ENCODE measurements at places on chromosomes 11 and 22.

DNA sequence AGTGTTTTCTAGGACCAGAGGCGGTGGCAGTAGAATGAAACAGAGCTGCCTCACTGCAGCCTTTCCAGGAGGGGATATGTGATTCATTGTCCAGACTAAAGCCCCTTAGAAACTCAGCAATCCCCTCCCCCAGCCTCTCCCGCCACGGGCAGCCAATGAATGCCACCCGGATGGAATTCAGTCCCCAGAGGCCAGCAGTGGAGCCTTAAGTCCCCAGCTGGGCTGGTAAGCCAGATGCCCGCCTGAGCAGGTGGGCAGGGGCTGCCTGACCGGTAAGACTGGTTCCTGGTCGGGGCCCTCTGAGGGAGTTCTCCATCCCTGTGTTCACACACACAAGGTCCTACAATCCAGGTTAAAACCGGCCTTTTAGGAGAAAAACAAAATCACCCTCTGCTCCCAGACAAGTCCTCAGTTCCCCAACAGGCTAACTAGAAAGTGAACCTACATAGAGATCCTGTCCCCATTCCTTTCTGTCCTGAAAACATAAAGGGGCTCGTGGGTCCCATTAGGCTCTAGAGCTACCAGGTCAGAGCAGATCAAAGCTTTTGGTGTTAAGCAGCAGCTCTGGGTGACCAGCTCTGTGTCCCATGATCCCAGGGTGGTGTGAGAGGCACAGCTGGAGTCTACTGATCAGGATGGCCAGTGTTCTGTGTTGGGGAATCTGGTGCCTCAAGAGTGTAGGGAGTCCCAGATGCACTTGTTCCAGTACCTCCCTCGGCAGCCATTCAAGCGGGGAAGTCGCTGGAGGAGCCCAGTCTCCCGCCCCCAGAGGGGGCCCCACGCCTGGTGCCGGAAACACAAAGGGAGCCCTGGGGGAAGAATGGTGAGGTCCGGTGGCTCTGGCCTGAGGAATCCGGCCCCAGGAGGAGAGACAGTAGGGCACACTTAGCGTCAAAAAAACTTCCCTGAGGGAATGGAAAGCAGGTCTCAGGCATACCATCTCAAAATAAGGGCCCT, 2.6 kb downstream of the PATZ1 start:
- peak; percentile 83 for DNase-seq

DNA sequence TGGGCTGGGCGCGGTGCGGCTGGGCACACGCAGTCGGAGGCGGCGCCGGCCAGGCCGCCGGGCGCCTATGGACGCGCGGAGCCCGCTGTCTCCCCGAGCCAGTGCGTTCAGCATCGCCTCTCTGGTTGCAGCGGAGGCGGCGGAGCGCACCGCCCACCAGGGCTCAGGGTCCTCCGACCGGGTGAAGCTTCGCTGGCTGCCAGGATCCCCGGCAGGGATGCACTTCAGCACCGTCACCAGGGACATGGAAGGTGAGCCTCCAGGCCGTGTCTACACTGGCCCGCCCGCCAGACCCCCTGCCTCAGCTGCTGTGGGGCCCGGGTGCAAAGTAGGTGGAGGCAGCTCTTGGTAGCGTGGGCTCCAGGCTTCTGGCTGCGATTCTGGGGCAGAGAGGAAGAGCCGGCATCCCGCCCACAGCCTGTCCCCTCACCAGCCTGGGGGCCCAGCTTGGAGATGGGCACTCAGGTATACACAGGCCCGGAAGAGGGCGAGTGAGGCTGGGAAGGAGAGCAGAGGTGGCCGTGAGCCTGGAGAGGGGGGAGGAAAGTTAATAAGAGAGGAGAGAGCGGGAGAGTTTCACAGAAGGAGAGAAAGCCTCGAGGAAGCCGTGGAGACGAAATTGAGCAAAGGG, 1.0 kb upstream of the TBX1 start:
- no peak for DNase-seq

- no peak for DNase-seq
Observed at GRCh38 chr11:12735262-12735661, 61.0 kb downstream of the TEAD1 start.

DNA sequence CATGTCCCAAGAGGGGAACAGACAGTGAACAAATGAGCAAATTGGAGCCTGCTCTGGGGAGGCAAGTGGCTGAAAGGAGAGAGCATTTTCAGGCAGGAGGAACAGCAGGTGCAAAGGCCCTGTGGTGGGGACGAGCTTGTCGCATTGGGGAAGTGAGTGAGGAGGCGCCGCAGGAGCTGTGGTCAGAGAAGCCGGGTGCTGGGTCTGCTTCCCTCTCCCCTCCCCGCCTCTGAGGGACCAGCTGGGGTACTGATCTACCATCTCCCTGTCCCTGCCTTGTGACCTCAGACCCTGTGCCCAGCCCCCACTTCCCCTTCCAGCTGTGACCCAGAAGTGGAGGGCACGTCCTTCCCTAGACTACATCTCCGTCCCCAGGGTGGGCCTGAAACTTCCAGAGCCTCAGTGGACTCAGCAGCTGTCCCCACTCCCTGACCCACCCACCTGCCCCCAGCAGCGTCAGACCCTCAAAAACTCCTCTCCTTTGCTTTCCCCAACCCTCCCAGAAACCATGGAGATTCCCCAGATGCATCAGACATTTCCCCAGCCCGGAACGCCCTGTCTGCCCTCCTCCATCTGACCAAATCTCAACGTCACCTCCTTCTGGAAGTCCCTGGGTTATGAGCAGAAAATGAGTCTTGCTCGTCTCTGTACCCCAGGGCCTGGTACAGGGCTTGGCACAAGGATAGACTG, 19.7 kb upstream of the PDGFB start:
- no peak for DNase-seq

GRCh38 chr11:83521647-83522596, 235.8 kb upstream of the CCDC90B start:
- no peak for DNase-seq

- no peak for DNase-seq
Observed at GRCh38 chr11:86608251-86608799, 64.1 kb downstream of the ME3 start.

GRCh38 chr11:61195719-61196118, 7.6 kb upstream of the PGA3 start:
- DNase-seq: no peak

DNA sequence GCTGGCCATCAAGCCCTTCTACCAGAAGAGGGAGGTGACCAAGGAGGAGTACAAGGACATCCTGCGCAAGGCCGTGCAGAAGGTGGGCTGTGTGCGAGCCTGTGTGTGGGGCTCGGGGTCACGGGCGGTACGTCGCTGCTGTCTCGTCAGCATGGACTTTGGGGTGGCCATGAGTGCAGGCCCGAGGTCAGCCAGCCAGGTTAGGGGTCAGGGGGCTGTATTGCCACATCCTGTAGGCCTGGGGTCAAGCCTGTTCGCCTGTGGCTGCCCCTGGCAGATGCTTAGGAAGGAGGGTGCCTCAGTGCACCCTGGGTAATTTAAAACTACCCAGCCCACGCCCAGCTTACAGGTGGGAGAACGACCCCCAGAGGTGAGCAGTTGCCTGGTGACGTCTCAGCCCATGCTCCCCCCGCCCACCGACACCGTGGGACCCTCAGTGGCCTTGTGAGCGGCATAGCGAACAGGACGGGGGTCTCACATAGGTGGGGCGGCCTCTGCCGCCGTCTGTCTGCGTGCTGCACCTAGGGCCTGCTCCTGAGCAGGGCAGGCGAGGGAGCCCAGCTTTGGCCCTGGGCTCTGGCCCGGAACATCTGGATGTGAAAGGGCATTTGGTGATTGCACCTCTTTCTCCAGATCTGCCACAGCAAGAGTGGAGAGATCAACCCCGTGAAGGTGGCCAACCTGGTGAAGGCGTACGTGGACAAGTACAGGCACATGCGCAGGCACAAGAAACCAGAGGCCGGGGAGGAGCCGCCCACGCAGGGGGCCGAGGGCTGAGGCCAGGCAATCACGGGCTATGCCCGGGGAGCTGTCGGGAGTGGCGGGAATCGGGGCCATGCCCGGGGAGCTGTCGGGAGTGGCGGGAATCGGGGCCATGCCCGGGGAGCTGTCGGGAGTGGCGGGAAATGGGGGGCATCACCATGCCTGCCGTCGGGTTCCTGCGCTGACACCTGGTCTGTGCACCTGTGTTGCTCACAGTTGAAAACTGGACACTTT, 4.5 kb downstream of the IRF7 start:
- DNase-seq: no peak

DNA sequence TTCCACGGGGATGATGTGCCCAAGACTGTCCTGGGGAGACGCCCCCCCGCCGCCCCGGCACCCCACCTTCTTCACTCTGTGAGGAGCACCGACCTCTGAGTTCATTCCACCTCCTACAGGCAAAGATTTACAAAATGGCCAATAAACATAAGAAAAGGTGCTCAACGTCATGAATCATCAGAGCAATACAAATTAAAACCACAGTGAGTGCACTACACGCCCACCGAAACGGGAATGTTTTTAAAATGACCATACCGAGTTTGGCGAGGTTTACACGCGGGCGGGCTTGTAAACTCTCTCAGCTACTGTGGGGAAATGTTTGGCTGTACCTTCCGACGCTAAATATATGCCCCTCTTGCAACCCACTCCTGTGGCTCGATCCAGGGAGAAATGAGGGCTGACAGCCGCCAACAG, 7.9 kb downstream of the NPTXR start:
- no peak for DNase-seq

DNA sequence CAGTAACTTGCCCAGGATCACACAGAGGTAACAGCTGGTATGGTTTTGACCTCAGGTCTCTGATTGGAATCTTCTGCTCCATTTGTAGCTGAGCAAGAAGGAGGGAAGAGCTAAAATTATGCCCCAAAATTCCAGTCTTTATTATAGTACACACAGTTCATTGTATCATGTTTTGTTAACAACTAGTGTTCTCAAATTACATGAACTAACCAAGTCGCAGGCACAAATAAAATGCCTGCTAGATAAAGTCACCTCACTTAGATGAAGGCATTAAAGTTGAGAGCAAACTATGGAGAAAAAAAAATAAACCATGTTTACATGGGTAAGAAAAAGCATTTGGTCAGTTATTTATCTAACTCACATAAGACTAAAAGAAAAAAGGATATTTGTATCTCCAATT, 58.8 kb downstream of the PDGFD start:
- DNase-seq: no peak

- no peak for DNase-seq
Observed at GRCh38 chr11:64917663-64917995, 620 bp upstream of the ATG2A start.

DNA sequence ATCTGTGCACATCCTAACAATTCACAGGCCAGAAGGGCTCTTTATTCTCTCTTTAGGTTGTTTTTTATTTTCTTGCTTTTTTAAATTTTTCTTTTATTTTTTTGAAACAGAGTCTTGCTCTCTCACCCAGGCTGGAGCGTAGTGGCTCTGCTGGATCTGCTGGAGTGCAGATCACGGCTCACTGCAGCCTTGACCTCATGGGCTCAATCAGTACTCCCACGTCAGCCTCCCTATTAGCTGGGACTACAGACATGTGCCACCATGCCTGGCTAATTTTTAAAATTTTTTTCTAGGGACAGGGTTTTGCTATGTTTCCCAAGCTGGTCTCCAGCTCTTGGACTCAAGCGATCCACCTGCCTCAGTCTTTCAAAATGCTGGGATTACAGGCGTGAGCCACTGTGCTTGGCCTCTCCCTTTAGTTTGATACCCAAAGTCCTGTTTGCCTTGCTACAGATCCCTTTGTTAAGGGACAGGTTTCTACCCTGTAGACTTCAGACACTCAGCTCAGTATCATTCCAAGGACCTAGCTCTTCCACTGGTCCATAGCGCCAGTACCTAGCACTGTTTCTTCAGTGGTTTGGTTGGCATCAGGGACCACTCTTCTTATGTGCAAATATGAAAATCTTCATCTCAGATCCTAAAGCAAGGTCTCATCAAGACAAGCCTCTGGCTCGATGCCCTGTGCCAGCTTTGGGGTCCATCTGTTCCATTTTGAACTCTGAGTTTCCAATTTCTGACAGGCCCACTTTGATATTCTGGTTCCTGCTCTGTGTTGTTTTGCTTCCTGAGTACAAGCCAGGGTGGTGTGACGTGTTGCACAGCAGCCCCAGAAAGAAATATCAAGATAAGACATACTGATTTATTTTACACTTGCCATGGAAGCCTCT, 211.7 kb downstream of the FAT3 start:
- no peak for DNase-seq

GRCh38 chr22:39651053-39651996, 80.8 kb downstream of the CACNA1I start:
- no peak for DNase-seq

GRCh38 chr22:26681395-26681821, 24.0 kb downstream of the MIAT start:
- DNase-seq: no peak

GRCh38 chr22:29838599-29838956, 504 bp upstream of the ASCC2 start:
- no peak for DNase-seq

DNA sequence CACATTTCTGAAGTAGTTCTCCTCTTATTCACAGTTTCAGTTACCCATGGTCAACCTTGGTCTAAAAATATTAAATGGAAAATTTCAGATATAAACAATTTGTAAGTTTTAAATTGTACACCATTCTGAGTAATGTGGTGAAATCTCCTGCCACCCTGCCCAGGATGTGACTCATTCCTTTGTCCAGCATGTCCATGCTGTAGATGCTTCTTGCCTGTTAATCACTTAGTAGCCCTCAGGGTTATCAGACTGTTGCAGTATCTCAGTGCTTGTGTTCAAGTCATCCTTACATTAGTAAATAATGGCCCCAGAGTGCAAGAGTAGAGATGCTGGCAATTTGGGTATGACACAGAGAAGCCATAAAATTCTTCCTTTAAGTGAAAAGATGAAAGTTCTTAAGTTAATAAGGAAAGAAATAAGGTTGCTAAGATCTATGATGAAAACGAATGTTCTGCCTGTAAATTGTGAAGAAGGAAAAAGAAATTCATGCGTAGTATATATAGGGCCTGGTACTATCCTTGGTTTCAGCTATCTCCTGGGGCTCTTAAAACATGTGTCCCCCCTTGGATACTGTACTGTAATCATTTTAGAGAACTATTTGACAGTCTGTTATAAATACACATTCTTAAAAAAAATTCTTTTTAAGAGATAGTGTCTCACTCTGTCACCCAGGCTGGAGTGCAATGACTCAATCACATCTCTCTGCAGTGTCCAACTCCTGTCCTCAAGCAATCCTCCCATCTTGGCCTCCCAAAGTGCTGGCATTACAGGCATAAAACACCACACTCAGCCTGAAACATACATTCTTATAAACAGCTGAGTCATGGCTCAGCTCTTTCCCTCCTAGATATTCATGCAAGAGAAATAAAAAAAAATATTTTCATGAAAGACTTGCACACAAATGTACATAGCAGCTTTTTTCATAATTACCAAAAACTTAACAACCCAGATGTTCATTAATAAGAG, 31.3 kb downstream of the MTNR1B start:
- DNase-seq: no peak

DNA sequence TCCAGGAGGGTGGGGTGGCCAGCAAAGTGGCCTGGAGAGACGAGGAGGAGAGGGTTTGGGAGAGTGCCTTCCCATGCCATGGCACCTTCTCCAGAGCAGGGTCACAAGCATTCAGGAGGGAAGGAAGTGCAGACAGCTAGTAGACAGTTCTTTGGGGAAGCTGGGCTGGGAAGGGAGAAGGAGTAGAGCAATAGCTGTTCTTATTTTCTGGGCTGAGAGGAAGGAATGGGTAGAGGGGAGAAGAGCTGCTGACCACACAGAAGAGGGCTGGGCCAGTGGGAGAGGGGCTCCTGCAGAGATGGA, 14.8 kb upstream of the PICK1 start:
- no peak for DNase-seq

All from mucosa of descending colon (tissue), 3 donors.